ENCODE measurements at places on chromosomes 13 and 19. TPM values are rescaled to one million over a fixed set of nuclear protein-coding genes. Genes with fewer than 3 reads are reported as not detected.

The PRR22 gene
- under 0.01 TPM for total RNA-seq

The KCNRG gene
- total RNA-seq = 2.9 TPM

The CD37 gene
- total RNA-seq = not detected

The CYP2A6 gene
- not detected for total RNA-seq

The SMIM17 gene
- not detected for total RNA-seq

The FBXO27 gene
- 1.7 TPM for total RNA-seq

The LYPD4 gene
- total RNA-seq = not detected

The SYNGR4 gene
- total RNA-seq = not detected

The ZNF844 gene
- total RNA-seq = 9.0 TPM

The POU2F2 gene
- 0.56 TPM for total RNA-seq

The FFAR1 gene
- not detected for total RNA-seq

The PTGER1 gene
- total RNA-seq = 3.5 TPM

The SLC10A2 gene
- not detected for total RNA-seq

The ZNF548 gene
- 17.3 TPM for total RNA-seq

The TICAM1 gene
- total RNA-seq = 1.9 TPM

The NAPA gene
- total RNA-seq = 64.6 TPM

The PLPP2 gene
- 9.4 TPM for total RNA-seq

The HAUS5 gene
- 11.1 TPM for total RNA-seq

The INAFM1 gene
- total RNA-seq = 2.3 TPM
